ENCODE measurements at places on chromosomes 12 and 14.

DNA sequence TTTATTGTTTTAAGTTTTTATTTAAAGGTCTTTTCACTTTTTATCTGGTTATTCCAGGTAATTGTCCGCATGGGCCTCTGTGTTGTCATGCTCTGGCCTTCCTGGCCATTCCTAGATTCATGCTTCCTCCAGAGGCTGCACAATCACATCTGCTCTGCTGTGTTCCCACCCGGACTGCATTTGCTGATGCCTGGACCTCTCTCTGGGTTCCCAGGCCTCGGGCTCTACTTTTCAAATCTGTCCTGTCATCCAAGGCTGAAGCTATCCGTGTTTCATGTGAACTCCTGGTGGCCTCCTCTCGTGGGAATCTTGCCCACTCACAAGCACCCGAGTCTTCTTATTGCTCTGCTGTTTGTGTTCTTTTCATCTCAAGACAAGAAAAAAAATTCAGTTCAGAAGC, 16.1 kb upstream of the VDR start:
- DNase-seq: no peak

GRCh38 chr14:30142216-30142615, 214.6 kb upstream of the PRKD1 start:
- no peak for DNase-seq

- peak; percentile 14 for DNase-seq
These were observed at the start of gene ATL1 for GRCh38 chr14:50559990-50560930. Gene ATL1 (plus strand): TSS chr14:50560145. CDS start chr14:50560266, 121 bp downstream.

- no peak for DNase-seq
These were observed 504.3 kb downstream of the SLC16A7 start for GRCh38 chr12:60100160-60100559.

DNA sequence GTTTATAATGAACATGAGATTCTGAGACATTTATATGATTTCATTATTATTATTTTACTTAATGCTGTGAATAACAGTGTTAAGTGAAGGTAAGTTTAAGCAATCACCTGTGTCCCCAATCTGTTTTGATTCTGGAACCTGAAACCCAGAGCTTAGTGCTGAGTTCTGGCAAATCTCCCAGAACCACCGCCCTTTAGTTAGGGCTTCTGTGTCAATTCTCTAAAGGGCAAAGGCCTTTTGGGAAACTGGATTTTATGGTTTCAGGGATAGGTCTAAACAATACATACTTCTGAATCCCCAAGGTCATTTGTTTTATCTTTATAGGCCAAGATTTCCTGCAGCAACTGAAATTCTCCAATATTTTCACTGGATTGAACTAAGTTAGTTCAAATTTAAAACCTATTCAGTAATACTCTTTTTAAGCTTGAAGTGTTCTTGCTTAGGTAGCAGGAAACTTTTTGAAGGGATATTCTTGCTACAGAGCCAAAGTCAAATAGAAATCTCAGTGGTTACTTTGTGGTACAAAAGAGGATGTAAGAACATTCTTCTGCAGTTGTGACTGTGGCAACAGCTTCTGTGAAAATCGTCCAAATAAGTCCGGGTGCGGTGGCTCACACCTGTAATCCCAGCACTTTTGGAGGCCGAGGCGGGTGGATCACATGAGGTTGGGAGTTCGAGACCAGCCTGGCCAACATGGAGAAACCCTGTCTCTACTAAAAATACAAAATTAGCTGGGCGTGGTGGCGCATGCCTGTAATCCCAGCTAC, 10.0 kb upstream of the PKP2 start:
- no peak for DNase-seq

DNA sequence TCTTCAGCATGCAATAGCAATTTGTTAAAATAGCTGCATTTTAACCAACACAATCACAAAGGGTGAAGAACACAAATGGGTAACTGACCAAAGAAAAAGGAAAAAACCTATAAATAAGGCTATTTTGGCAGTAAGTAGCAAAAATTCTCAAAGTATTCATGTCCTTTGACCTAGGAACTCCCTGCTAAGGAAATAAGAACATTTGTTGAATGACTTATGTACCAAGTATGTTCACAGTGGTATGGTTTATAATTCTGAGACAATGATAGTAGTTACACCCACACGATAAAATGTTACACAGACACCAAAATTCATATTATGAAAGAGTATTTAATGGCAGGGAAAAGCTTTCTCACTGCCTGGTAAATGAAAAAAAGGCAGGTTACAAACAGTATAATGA, 16.9 kb downstream of the CCDC88C start:
- no peak for DNase-seq

GRCh38 chr12:130922511-130922953, 31.2 kb upstream of the ADGRD1 start:
- no peak for DNase-seq

- peak; percentile 24 for DNase-seq
These were observed 217.9 kb downstream of the AEBP2 start for GRCh38 chr12:19657118-19657731.

- DNase-seq: no peak
These were observed 307.2 kb downstream of the ADGRD1 start for GRCh38 chr12:131260954-131261353.

- no peak for DNase-seq
These were observed 1.4 kb downstream of the KRT2 start for GRCh38 chr12:52650520-52651081.

DNA sequence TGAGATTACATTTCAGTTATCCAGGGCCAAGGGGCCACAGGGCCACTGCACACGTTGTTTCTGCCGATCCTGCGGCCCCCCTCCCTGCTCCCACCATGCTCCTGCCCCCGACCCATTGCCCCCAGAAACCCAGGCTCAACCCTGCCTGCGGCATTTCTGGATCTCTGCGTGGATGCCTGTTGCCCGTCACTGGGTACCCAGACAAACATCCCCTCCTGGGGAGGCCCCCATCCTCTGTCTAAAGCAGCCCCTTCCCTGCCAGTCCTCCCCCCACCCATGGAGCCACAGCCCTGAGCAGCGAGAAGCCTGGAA, 326.4 kb upstream of the SFSWAP start:
- no peak for DNase-seq

- DNase-seq: no peak
These were observed 5.0 kb upstream of the NPAS3 start for GRCh38 chr14:32933629-32934072.

DNA sequence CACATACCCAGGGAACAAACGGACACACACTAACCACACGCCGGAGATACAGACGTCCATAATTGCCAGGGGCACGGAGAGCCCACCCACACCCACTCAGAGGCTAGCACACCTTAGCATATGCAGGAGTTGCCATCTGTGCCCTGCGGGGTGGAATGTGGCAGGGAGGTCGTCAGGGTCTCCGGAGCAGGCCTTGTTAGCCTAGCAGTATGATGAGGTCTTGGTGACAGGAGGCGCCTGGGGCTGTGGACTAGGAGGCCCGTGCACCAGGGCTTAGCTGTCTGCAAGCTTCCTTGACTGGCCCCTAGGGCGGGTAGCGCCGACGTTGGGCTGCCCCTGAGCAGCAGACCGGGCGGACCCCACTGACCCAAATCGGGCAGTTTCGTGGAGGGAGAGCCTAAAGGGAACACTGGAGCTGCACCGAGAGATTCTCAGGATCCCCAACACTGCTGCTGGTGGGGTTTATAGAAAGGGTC, 10.0 kb downstream of the STAC3 start:
- no peak for DNase-seq

GRCh38 chr12:72272731-72273498, 745 bp downstream of the TRHDE start:
- DNase-seq: no peak

DNA sequence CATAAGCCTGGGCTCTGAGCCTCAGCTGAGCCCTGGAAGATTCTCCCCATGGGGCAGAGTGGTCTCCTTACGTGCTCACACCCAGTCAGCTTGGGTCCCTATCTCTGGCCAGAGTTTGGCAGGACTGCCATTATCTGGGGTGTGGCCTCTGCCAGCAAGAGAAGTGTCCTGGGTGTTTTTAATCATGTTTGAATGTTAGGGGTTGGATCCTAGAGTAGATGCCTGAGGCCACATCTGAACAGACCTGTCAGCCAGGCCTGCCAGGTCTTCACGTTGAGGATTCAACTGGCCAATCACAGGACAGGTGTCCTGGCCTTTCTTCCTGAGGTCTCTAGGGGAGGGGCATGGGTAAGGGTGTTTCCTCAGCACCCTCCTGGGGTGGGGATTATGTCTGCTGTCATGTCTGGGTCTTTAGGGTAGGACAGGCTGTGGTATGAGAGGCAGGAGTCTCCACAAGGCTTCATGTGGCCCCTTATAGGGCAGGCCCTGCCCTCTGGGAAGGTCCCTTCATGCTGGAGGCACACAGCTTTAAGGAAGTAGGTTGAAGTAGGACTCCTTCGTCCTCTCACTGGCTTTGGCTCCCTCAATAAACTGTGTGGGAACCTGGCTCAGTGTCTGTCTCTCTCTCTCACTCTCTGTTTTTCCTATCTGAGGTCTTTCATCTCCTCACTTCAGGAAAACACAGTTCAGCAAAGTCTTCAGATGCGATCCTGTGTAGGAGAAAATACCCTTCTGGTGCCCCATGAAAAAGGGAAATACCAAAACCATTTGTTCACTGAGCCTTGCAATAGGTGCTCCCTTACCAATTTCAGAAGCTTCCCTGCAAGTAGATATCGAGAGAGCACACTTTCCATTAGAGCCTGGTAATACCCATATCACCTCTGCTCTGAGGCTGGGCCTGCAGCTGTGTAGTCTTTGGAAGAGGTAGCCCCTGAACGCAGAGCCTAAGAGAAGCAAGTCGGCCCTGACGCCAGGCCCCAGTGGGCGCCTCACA, 6.7 kb upstream of the FITM1 start:
- DNase-seq: no peak

GRCh38 chr12:91980389-91980821, 165.2 kb downstream of the BTG1 start:
- DNase-seq: no peak

- no peak for DNase-seq
These were observed 12.3 kb upstream of the CSAD start for GRCh38 chr12:53193040-53193439.

- DNase-seq: no peak
These were observed 202.1 kb downstream of the NOVA1 start for GRCh38 chr14:26395726-26396125.

DNA sequence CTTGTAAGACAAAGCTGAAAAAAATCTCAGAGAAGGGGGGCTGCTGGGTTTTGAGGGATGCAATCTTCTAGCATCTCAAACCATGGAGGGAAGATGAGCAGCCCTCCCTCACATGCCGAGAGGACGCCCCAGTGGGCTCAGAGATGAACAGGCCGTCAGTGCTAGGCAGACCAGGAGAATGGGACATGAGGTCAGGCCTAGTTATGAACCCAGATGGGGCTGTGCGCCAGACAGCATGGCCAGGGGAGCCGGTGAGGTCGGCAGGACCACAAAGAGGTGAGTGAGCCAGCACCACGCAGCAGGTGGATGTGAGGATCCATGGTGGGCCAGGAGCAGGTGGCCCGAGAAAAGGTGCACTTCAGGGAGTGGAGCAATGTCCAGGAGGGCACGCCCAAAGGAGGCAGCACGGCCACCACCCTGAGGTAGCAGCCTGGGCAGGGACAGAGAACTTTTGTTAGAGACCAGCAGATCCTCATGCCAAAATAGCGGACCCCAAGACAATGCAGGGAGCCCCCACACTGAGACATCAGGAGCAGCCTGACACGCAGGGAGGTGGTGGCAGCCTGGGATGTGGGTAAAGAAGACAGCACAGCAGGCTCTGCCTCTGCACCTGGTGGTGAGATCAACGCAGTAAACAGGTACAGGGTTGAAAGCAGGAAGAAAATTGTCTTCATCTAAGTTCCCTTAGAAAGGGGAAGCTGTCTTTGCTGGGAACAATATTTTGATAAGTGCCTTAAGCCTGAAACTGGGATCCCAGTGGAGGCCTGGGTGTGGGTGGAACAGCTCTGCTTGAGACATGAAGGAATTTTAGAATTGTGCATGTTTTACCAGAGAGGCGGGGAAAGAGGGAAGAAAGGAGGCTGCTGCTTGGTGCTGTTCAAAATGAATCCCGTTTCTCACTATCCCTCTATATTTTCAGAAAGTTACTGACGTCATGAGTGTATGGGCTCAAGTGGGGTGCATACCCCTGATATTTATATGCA, 17.8 kb upstream of the MCRS1 start:
- DNase-seq: no peak

- DNase-seq: no peak
These were observed 12.5 kb downstream of the SYT10 start for GRCh38 chr12:33427071-33427470.

GRCh38 chr14:101969481-101969880, 5.1 kb downstream of the DYNC1H1 start:
- DNase-seq: no peak

- DNase-seq: no peak
These were observed 9.7 kb upstream of the WSCD2 start for GRCh38 chr12:108119126-108119973.

GRCh38 chr12:90100579-90100978, 391.9 kb upstream of the ATP2B1 start:
- no peak for DNase-seq

- no peak for DNase-seq
These were observed 6.4 kb upstream of the EP400 start for GRCh38 chr12:131943389-131943788.

DNA sequence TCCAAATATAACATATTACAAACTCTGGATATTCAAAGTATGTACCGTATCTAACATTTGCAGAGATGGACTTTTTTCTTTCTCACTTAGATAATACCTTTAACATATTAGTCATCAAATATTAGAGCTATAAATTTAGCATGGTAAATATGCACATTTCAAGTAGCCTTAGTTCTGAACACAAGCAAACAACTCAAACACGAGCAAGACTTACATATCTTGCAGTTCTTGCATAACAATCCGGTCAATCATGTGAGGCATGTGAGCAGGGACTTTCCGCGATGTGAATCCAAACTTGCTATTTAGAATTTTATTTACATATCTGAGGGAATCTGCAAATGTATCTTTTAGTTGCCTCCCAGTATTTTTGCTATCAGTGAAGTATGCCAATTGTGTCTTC, 22.1 kb upstream of the SYCP3 start:
- no peak for DNase-seq

GRCh38 chr12:67909091-67909531, 80.1 kb upstream of the IFNG-AS1 start:
- peak; percentile 71 for DNase-seq

- no peak for DNase-seq
These were observed 207.9 kb downstream of the SLC16A7 start for GRCh38 chr12:59803735-59804134.

- no peak for DNase-seq
These were observed 179.2 kb upstream of the DCN start for GRCh38 chr12:91361864-91362263.
